Osteoblast (primary cell): ENCODE measurements at places on chromosomes 7 and 10. TPM values are rescaled to one million over a fixed set of nuclear protein-coding genes. Genes with fewer than 3 reads are reported as not detected.

The UTF1 gene
- not detected in 2 replicates for total RNA-seq

The ASZ1 gene
- total RNA-seq: not detected in 2 replicates

GRCh38 chr10:133091316-133091715 lies 3.6 kb downstream of the ADGRA1 start:
- no peak for DNase-seq
- H3K27ac ChIP-seq: no peak overlapping the region
- no peaks in the 10 kb centered on the region for H3K36me3 ChIP-seq

- H3K27me3 ChIP-seq: no peaks in the 10 kb centered on the region
- no peaks in the 10 kb centered on the region for H3K36me3 ChIP-seq
- DNase-seq: no peak
- H3K4me3 ChIP-seq: no peak overlapping the region
Observed at GRCh38 chr10:52276986-52277385, 37.1 kb upstream of the DKK1 start.

The NXPH1 gene
- total RNA-seq: not detected in 2 replicates

The DNAJC1 gene
- total RNA-seq: 83.1 and 83.2 TPM in 2 replicates

DNA sequence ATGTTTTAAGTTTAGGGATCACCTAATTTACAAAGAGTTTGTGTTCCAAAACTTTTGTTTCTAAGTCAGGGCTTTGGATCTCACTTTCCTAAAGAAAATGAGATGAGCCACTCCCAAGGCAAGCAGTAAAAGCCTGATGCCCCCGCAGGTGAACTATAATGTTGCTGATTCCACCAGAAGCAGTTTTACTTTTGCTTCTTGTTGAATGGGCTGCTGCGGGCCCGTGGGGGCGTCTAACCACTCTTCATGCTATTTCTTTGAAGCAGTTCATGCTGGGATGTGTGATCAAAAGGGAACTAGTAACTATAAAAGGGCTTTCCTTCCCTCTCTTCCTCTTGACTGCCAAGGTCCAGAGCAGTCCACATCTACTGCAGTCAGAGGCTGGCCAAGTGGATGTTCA lies 118.7 kb upstream of the NEBL start:
- no peaks in the 10 kb centered on the region for H3K36me3 ChIP-seq
- H3K27me3 ChIP-seq: no peaks in the 10 kb centered on the region
- H3K4me1 ChIP-seq: no peaks in the 10 kb centered on the region
- H3K4me3 ChIP-seq: no peak overlapping the region

The PHKG1 gene
- total RNA-seq: 1.8 and 2.1 TPM in 2 replicates

DNA sequence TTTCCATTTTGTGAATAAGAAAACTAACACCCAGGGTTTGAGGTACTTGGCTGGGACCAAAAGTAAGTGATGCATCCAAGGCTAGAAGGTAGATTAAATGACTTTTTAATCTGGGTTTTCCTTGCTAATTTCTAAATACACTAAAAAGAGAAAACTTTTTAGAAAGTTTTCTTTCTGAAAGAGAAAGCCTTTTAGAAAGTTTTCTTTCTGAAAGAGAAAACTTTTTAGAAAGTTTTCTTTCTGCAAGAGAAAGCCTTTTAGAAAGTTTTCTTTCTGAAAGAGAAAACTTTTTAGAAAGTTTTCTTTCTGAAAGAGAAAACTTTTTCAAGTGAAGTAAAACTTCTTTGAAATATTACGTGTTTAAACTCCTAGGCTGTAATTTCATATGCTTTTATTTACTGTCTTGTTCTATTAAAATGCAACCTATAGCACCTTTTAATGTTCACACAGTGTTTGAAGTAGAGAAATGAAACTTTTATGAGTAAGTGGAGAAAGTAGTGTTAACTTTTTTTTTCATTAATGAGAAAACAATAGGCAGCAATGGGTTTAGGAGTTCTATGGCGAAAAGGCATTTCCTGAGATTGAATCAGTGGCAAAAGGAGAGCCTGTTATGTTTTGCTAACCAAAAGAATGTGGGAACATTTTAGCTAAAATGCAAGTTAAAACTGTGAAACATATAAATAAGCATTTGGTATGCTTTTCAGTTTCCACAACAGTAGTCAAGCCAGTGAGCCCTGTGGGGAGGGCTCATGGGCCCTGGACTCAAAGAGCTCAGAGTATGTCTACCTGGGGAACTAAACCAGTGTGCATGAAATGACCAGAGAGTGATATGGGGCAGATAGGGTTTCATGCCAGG lies 103.7 kb downstream of the RBM20 start:
- H3K4me3 ChIP-seq: no peak overlapping the region
- no peaks in the 10 kb centered on the region for H3K4me1 ChIP-seq
- DNase-seq: no peak
- H3K36me3 ChIP-seq: no peaks in the 10 kb centered on the region
- H3K27me3 ChIP-seq: peaks cover 5% of the 10 kb centered on the region

DNA sequence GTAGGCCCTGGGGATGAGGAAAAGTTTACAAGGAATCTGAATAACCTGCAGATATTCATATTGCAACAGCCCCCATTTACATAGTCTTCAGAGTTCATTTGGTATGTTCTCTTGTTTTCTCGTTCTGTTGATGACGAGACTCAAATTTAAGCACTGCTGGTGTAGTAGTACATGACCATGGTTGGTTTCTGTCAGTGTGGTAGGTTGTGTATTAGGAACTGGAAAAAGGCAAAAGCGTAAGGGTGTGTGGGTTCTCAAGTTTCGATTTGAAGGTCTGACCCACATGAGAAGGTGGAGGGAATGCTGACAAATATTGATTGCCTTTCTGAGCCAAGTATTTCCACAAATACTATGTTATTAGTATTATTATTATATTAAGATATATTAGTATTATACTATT lies 151.7 kb downstream of the AUTS2 start:
- H3K36me3 ChIP-seq: no peaks in the 10 kb centered on the region
- no peaks in the 10 kb centered on the region for H3K4me1 ChIP-seq
- no peaks in the 10 kb centered on the region for H3K27me3 ChIP-seq
- no peak for DNase-seq

- H3K4me1 ChIP-seq: peaks cover 19% of the 10 kb centered on the region
- H3K27ac ChIP-seq: no peak overlapping the region
- DNase-seq: peak; percentile 26
- H3K36me3 ChIP-seq: no peaks in the 10 kb centered on the region
- no peak overlapping the region for H3K4me3 ChIP-seq
Observed at GRCh38 chr7:63117-63480, 129.3 kb upstream of the FAM20C start.

DNA sequence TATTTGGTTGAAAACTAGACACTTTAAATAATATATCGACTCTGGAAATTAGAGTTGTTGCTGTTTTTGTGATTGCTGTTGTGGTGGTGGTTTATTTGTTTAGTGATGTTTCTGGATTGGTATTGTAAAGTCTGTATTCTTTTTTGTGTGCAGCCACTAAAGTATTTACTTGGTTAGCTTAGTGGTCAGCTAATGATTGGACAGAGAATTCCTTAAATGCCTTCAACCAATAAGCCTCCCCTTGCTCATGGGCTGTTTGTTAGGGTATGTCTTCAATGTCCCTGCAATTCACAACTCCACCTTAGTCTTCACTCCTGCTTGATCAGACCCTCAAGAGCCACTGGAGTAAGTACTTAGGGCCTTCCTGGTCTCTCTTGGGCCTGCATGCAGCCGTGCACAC lies 71.0 kb downstream of the PAXIP1 start:
- H3K4me3 ChIP-seq: no peak overlapping the region
- no peak overlapping the region for H3K27ac ChIP-seq
- no peaks in the 10 kb centered on the region for H3K36me3 ChIP-seq
- no peaks in the 10 kb centered on the region for H3K27me3 ChIP-seq

DNA sequence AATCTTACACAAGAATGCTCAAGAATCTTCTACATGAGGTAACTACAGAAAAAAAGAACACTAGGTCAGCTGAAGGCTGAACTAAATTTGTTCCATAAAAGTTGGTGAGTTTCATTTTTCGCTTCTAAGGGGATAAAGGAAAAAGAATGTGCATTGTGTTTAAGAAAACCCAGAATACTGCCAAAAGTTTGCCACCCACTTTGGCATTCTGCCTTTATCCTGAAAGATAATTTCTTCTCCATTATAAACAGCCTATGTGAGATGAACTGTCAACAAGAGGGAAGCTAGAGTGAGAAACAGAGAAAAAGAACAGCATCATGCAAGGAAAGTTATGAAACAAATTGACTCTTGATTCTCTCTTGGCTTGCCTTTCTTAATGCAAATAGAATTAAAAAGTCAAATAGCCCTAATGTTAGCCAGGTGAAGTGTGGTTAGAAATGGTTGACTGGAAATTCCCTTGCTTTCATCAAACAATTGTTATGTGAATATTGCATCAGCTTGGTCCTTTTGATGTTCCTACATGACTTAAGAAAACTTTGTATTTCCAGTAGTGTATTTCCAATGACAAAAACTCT lies 25.8 kb downstream of the STEAP1 start:
- H3K36me3 ChIP-seq: no peaks in the 10 kb centered on the region
- H3K27ac ChIP-seq: peak overlapping the region; percentile 78
- peak; percentile 38 for DNase-seq
- no peaks in the 10 kb centered on the region for H3K27me3 ChIP-seq
- H3K4me3 ChIP-seq: no peak overlapping the region

The ZNF277 gene
- total RNA-seq: 58.6 and 69.8 TPM in 2 replicates

GRCh38 chr10:20256969-20257368 lies 440.7 kb downstream of the PLXDC2 start:
- no peak for DNase-seq
- no peak overlapping the region for H3K4me3 ChIP-seq
- H3K4me1 ChIP-seq: no peaks in the 10 kb centered on the region
- H3K36me3 ChIP-seq: no peaks in the 10 kb centered on the region
- H3K27me3 ChIP-seq: no peaks in the 10 kb centered on the region

DNA sequence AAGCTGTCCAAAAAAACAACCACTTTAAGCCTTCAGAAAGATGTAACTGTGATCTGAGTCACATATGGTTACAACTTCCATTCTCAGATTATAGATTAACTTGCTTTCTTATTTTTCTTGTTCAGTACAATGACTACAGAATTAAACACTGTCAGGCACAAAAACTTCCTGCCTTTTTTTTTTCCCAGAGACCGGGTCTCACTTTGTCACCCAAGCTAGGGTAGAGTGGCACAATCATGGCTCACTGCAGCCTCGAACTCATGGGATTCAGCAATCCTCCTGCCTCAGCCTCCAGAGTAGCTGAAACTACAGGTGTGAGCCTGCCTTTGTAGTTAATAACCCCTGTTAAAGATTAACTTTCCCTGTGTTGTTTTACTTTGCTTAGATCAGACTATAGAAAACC lies 163.2 kb downstream of the AVL9 start:
- no peaks in the 10 kb centered on the region for H3K36me3 ChIP-seq
- no peaks in the 10 kb centered on the region for H3K27me3 ChIP-seq
- peak overlapping the region; percentile 5 for H3K27ac ChIP-seq
- no peak overlapping the region for H3K4me3 ChIP-seq
- DNase-seq: no peak

The OPN4 gene
- total RNA-seq: not detected in 2 replicates

The HMX3 gene
- total RNA-seq: not detected in 2 replicates
